ENCODE measurements at places on chromosomes 16 and 17. TPM values are rescaled to one million over a fixed set of nuclear protein-coding genes. Genes with fewer than 3 reads are reported as not detected.

DNA sequence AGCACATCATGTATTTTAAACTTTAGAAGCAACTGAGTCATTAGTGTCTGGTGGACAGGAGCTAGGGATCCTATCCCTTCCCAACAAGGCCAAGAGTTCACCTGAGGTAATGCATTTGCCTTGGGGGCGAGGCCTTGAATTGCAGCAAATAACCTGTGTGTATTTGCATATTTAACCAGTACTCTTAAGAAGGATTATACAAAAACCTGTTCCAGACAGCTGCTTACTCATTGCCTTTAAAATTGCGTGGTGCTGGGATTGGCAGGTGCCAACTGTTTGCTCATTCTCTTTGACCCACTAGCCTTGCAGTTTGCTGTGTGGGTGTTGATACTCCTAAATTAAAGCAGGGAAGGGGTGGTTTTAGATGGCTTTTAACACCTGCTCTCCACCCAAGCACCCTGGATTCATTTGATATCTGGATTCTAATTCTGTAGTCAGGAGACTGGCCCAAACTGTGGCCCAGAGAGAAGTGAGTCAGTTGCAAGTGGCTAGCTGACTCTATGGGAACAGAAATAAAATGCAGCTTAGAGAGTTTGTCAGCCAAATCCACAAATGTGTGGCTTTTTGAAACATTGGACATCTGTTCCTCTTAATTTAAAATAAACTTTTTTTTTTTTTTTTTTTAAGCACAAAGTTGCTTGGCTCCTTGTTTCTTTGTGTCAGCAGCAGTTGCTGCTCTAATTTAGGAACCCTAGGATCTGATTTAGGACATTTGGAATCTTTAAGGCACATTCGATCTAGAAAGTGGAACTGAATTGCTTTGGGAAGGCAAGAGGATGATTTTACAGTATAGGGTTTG lies 46.9 kb downstream of the TUBD1 start:
- no peaks in the 10 kb centered on the region for H3K27me3 ChIP-seq
- no peak overlapping the region for H3K4me3 ChIP-seq
- peak; percentile 69 for DNase-seq
- H3K36me3 ChIP-seq = no peaks in the 10 kb centered on the region
- peak overlapping the region; percentile 92 for H3K27ac ChIP-seq

The STX4 gene
- 56.5 TPM for total RNA-seq

The MT1F gene
- 3.1 TPM for total RNA-seq

- no peak overlapping the region for H3K27ac ChIP-seq
- H3K4me1 ChIP-seq = no peaks in the 10 kb centered on the region
- no peaks in the 10 kb centered on the region for H3K36me3 ChIP-seq
- H3K27me3 ChIP-seq = no peaks in the 10 kb centered on the region
- DNase-seq = no peak
Measured at GRCh38 chr17:54864636-54865356, 35.9 kb upstream of the TOM1L1 start.

DNA sequence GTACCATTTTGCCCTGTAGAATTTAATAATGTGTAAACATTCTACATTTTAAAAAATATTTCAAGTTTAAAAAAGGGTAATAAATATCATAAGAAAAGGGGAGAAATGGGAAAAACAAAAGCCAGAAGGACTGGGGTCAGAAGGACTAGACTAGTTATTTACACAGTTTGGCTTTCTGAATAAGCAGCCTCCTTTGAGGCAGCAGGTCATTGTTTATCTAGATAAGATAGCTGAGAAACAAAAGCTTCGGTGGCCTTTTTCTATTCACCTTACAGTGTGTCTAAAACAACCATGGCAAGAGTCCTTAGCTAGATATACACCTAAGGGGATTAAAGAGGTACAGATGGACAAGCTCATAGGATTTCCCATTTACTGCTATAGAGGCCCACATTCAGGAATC lies 396.5 kb upstream of the PMFBP1 start:
- H3K27ac ChIP-seq = no peak overlapping the region
- H3K27me3 ChIP-seq = no peaks in the 10 kb centered on the region
- H3K36me3 ChIP-seq = no peaks in the 10 kb centered on the region
- H3K4me3 ChIP-seq = no peak overlapping the region

DNA sequence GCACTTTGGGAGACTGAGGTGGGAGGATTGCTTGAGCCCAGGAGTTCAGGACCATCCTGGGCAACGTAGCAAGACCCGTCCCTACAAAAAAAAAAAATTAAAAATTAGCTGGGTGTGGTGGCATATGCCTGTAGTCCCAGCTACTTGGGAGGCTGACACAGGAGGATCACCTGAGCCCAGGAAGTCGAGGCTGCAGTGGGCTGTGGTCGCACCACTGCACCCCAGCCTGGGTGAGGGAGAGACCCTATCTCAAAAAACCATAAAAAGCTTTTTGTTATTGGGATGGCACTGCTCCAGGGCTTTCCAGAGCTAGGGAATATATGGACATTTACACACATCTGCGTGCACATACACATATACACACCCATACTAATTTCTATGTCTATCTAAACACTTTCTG lies 8.1 kb upstream of the ARMC5 start:
- H3K4me3 ChIP-seq = no peak overlapping the region
- H3K36me3 ChIP-seq = no peaks in the 10 kb centered on the region
- H3K27me3 ChIP-seq = no peaks in the 10 kb centered on the region
- H3K4me1 ChIP-seq = peaks cover 49% of the 10 kb centered on the region
- DNase-seq = peak; percentile 44

DNA sequence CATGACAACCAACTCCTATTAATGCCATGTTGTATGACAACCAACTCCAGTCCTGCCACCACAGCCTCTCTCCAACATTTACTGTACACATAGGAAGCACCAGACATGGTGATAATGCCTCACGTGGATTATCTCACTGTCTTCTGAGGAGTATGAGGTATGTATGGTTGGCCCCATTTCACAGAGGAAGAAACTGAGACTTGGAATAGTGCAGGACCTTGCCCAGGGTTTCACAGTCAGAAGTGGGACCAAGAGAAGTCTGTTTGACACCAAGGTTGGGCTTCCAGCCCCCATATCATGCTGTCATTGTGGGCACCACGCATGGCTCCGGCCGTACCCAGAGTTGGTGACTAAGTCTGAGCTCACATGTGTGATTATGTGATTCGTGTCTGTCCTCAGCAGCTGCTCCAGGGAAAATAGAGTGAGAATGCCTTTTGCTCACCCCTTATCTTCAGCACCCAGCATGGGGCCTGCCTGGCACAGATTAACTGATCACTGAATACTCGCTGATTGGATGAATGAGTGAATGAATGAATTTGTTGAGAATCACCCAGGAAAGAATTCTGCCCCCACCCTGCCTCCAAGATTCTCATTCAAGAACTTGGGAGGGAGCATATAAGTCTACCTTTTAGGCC lies 204.1 kb upstream of the NLRP1 start:
- no peaks in the 10 kb centered on the region for H3K27me3 ChIP-seq
- no peaks in the 10 kb centered on the region for H3K4me1 ChIP-seq
- no peak for DNase-seq
- no peak overlapping the region for H3K4me3 ChIP-seq
- H3K36me3 ChIP-seq = no peaks in the 10 kb centered on the region

GRCh38 chr17:79446399-79447009 lies 164.3 kb downstream of the RBFOX3 start:
- no peaks in the 10 kb centered on the region for H3K27me3 ChIP-seq
- no peak overlapping the region for H3K4me3 ChIP-seq
- no peaks in the 10 kb centered on the region for H3K4me1 ChIP-seq
- no peak for DNase-seq

The FBXW10 gene
- total RNA-seq = 0.33 TPM

The ANKRD40CL gene
- not detected for total RNA-seq

DNA sequence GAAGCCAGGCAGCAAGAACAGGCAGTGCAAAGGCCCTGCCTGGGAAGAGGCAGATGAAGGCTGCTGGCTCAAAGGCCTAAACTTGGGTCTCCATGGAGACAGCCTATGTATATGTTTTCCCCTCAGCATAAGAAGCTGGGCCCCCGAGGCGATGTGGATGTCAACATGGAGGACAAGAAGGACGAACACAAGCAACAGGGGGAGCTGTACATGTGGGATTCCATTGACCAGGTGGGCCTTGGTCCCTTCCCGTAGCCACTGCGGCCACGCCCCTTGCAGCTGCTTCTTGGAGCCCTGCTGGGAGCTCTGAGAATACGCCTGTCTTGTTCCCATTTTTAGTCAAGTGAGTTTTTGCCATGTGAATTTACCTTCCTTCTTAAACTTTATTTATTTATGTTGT lies 106.0 kb downstream of the SDR42E1 start:
- no peak overlapping the region for H3K27ac ChIP-seq
- H3K4me1 ChIP-seq = no peaks in the 10 kb centered on the region
- no peak overlapping the region for H3K4me3 ChIP-seq
- H3K36me3 ChIP-seq = no peaks in the 10 kb centered on the region
- peak; percentile 58 for DNase-seq

GRCh38 chr17:76449126-76449525 lies 3.8 kb downstream of the UBE2O start:
- no peak overlapping the region for H3K4me3 ChIP-seq
- H3K4me1 ChIP-seq = peaks cover 51% of the 10 kb centered on the region
- DNase-seq = no peak
- H3K27me3 ChIP-seq = no peaks in the 10 kb centered on the region
- no peaks in the 10 kb centered on the region for H3K36me3 ChIP-seq

- H3K27me3 ChIP-seq = no peaks in the 10 kb centered on the region
- H3K4me1 ChIP-seq = no peaks in the 10 kb centered on the region
- peaks cover 100% of the 10 kb centered on the region for H3K36me3 ChIP-seq
- H3K4me3 ChIP-seq = no peak overlapping the region
Measured at GRCh38 chr16:68349838-68350410, 39.1 kb downstream of the PRMT7 start.

- DNase-seq = peak; percentile 79
- H3K36me3 ChIP-seq = no peaks in the 10 kb centered on the region
- peaks cover 34% of the 10 kb centered on the region for H3K27me3 ChIP-seq
- H3K27ac ChIP-seq = no peak overlapping the region
Measured at GRCh38 chr17:6913608-6914443, 82.0 kb upstream of the ALOX12 start.

GRCh38 chr16:56401482-56401881 lies 23.9 kb downstream of the AMFR start:
- H3K27me3 ChIP-seq = no peaks in the 10 kb centered on the region
- H3K27ac ChIP-seq = no peak overlapping the region
- H3K4me1 ChIP-seq = no peaks in the 10 kb centered on the region
- DNase-seq = no peak
- no peak overlapping the region for H3K4me3 ChIP-seq

GRCh38 chr16:83355570-83356218 lies 452.1 kb upstream of the HSBP1 start:
- H3K36me3 ChIP-seq = no peaks in the 10 kb centered on the region
- H3K4me1 ChIP-seq = no peaks in the 10 kb centered on the region
- H3K4me3 ChIP-seq = no peak overlapping the region
- no peak for DNase-seq
- no peak overlapping the region for H3K27ac ChIP-seq
- no peaks in the 10 kb centered on the region for H3K27me3 ChIP-seq

DNA sequence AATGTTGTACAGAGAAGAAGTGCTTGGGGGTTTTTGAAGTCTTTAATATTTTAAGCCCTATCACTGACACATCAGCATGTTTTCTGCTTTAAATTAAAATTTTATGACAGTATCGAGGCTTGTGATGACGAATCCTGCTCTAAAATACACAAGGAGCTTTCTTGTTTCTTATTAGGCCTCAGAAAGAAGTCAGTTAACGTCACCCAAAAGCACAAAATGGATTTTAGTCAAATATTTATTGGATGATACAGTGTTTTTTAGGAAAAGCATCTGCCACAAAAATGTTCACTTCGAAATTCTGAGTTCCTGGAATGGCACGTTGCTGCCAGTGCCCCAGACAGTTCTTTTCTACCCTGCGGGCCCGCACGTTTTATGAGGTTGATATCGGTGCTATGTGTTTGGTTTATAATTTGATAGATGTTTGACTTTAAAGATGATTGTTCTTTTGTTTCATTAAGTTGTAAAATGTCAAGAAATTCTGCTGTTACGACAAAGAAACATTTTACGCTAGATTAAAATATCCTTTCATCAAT lies 57.8 kb downstream of the HLF start:
- no peak for DNase-seq
- H3K4me1 ChIP-seq = peaks cover 14% of the 10 kb centered on the region
- H3K27me3 ChIP-seq = no peaks in the 10 kb centered on the region

DNA sequence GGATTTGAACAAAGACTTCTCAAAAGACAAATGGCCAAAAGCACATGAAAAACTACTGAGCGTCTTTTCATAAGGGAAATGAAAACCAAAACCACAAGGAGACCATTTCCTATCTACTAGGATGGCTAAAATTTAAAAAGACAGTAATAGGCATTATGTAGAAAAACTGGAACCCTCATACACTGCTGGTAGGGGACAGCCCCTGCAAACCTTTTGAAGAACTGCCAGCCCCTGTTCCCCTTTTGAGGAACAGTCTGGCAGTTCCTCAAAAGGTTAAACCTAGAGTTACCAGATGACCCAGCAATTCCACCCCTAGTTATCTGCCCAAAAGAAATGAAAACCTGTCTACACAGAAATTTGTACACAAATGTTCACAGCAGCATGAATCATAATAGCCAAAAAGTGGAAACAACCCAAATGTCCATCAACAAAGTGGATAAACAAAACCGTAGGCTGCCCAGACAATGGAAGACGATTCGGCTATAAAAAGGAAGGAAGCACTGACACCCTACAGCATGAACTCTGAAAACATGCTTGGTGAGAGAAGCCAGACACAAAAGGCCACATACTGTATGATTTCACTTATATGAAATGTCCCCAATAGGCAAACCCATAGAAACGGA lies 22.9 kb downstream of the CDIP1 start:
- H3K4me1 ChIP-seq = no peaks in the 10 kb centered on the region
- no peaks in the 10 kb centered on the region for H3K36me3 ChIP-seq
- DNase-seq = no peak
- H3K4me3 ChIP-seq = no peak overlapping the region
- H3K27ac ChIP-seq = peak overlapping the region; percentile 39

GRCh38 chr16:54270711-54271110 lies 15.9 kb downstream of the IRX3 start:
- H3K27ac ChIP-seq = no peak overlapping the region
- DNase-seq = no peak
- H3K4me1 ChIP-seq = no peaks in the 10 kb centered on the region
- peaks cover 13% of the 10 kb centered on the region for H3K27me3 ChIP-seq

- no peaks in the 10 kb centered on the region for H3K36me3 ChIP-seq
- no peak overlapping the region for H3K27ac ChIP-seq
- H3K4me3 ChIP-seq = no peak overlapping the region
- H3K4me1 ChIP-seq = no peaks in the 10 kb centered on the region
- DNase-seq = no peak
Measured at GRCh38 chr16:17691899-17692176, 221.1 kb upstream of the XYLT1 start.

GRCh38 chr16:58187665-58188421 lies 10.1 kb downstream of the CSNK2A2 start:
- peaks cover 3% of the 10 kb centered on the region for H3K36me3 ChIP-seq
- H3K4me1 ChIP-seq = peaks cover 3% of the 10 kb centered on the region

DNA sequence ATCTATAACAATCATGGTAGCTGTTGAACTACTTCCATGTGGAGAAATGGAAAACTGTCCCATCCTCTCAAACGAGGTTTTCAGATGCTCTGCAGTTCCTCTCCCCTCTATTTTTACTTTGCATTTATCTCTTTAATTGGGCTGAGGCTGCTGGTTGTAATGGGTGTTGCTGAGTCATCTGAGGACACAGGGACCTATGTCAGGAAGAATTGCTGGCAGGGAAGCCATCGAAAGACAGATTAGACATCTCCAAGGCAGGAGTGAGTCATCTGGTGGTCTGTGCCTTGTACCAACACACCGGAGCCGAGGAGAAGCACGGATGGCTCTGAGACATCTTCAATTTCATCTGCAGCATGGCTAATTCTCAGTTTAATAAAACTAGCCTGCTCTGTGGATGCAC lies 394.5 kb downstream of the GRIN2A start:
- H3K4me3 ChIP-seq = no peak overlapping the region
- no peaks in the 10 kb centered on the region for H3K4me1 ChIP-seq

GRCh38 chr17:50356418-50356817 lies 10.5 kb downstream of the XYLT2 start:
- H3K27me3 ChIP-seq = no peaks in the 10 kb centered on the region
- H3K27ac ChIP-seq = no peak overlapping the region
- DNase-seq = peak; percentile 64
- peaks cover 78% of the 10 kb centered on the region for H3K36me3 ChIP-seq
